Pons (tissue), 1 donor: ENCODE measurements at places on chromosomes 2 and 18.

DNA sequence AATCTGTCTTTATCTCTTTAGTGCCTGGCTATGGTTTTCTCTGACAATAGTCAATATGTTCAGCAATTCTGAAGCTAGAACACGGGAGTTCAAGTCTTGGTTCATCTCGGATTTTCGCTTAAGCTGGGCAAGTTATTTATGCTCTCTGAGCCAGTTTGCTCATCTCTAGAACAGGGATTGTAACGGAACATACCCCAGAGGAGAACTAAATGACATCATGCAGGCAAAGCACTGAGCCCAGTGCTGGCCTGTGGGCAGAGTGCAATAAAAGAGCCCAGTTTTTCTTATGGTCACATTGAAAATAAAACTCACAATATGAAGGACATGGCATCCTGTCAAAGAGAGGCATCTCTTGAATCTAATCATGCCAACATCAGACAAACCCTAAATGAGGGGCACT lies 143.9 kb downstream of the ZBTB7C start:
- DNase-seq, result no peak

DNA sequence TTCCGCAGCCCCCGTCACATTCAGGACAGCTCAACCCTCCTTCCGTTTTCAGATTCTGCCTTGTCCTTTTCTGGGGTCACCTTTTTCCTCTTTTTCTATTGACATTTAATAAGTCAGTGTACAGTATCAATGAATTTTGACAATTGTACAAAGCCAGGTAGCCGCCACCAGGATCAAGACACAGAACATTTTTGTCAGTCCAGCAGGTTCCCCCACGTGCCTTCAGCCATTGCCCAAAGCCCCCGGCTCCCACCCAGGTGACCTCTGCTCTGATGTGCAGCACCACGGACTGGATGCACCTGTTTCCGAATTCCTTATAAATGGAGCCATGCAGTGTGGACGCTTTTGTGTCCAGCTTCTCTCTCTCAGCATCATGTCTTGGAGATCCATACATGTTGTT lies 30.0 kb downstream of the CROCC2 start:
- no peak for DNase-seq

DNA sequence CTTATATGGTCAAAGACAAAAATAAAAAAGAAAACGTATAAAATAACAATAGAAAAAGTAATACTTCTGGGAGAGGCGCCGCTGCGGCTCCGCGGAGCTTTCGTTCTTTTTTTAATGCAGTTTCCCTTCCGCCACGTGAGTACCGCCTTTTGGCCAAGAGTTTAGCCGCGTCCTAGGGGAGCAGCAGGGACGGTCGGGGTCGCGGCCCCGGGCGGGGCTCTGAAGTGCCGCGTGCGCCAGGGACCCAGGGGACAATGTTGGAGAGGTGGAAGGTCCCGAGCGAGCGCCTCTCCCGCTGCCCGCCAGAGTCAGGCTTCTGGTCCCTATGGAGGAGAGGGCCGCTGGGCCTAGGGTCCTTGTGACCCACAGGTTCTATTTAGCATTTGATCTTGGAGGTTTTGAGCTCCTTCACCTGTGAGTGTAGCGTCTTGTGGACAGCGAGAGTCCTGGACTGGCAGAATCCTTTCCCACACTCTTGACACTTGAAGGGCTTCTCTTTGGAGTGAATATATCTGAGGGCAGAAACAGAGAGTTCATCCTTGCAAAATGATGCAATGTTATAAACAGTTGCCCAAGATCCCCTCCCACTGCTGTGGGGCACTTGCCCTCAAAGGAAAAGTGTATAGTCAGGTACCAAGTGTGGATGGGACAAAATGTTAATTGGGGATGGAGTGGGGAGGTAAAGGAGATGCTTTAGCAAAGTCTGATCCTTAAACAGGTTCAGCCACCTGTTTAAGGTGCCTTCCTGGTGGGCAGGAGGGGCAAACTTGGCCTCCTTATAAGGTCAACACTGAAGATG lies 6.3 kb downstream of the OSR1 start:
- DNase-seq, result no peak

DNA sequence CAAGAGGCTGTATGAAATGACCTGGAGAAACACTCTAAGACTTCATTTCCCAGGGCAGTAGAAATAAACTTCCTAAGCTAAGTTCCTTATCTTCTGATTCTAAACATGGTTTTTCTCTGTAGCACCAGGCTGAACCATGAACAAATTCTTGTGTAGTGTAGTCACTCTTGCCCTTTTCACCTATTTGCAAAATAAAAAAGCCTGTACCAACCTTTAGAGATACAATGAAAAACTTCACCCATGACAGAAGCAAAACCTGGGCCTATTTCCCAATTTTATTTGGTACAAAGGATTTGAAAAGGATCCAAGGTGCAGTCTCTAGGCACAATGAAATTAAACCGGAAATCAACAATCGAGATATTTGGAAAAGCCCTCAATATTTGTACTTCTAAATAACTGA lies 43.6 kb downstream of the POLR1A start:
- no peak for DNase-seq

- DNase-seq, result no peak
Observed at GRCh38 chr18:398935-399630, 101.4 kb downstream of the COLEC12 start.
